ENCODE measurements at places on chromosomes 6 and 20.

GRCh38 chr6:26136321-26136720 is 49.1 kb downstream of the HFE start:
- no peak for DNase-seq

DNA sequence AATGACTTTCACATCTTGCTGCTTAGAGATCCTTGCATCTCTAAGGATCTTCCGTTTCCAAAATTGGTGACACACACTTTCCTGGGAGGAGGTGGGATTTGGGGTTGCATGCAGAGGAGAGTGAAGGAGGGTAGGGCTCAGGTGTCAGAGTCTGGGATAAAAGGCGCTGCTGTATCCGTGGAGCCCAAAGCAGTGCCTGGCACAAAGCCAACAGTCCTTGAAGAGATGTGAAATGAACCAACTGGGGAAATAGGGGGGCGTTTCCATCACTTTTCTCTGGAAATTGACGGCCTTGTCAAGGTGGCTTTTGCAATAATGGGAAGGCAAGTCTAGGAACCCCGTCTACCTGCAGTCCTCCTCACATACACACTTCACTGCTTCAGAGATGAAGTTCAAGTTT is 59.5 kb upstream of the NELFCD start:
- DNase-seq, result no peak

GRCh38 chr20:63703471-63703975 is 4.3 kb downstream of the ARFRP1 start:
- no peak for DNase-seq

- no peak for DNase-seq
Measured at GRCh38 chr20:39342463-39342862, 380.3 kb downstream of the DHX35 start.

- DNase-seq, result no peak
Measured at GRCh38 chr6:110567957-110568696, 91.7 kb upstream of the SLC22A16 start.

DNA sequence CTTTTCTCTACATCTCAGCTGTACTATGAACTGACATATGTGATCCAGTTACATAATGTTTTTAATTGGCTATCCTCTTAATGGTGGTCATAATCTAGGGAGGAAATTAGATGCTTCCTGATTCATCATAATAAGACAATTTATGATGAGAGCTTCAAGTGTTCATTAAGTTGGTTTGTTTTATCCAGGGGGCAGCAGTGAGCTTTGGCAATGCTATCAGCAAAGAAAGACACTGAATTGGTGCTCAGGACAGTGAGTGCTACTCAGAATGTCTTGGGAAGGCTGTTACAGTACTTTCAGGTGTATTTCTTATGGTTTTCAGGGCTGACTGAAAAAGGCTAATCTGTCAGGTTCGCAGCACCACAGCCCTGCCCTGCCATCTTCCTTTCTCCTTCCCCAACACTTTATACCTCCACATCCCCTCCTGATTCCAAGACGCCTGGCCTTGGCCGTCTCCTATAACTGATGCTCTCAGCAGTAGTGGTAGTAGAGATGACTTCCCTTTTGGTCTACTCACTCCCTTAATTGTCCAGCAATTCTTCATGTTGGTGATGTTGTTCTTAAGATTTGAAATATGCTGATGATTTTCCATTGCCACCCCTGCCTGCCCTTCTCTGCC is 67.0 kb upstream of the TNFAIP3 start:
- no peak for DNase-seq

DNA sequence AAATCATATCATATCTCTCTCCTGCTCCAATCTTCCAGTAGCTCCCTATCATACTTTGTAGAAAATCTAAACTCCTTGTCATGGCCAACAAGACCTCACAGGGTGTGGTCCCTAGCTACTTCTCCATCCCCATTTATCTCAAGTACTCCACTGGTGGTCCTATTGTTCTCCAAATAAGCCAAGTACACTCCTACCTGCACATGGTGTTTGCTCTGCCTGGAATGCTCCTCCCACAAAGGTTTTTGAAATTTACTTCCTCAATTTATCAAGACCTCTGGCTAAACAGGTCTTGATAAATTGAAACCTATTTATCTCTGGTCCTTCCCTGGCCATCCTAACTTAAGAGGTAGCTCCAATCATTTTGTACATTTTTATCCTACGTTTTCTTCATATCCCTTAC is 12.1 kb downstream of the TMX4 start:
- DNase-seq, result no peak

DNA sequence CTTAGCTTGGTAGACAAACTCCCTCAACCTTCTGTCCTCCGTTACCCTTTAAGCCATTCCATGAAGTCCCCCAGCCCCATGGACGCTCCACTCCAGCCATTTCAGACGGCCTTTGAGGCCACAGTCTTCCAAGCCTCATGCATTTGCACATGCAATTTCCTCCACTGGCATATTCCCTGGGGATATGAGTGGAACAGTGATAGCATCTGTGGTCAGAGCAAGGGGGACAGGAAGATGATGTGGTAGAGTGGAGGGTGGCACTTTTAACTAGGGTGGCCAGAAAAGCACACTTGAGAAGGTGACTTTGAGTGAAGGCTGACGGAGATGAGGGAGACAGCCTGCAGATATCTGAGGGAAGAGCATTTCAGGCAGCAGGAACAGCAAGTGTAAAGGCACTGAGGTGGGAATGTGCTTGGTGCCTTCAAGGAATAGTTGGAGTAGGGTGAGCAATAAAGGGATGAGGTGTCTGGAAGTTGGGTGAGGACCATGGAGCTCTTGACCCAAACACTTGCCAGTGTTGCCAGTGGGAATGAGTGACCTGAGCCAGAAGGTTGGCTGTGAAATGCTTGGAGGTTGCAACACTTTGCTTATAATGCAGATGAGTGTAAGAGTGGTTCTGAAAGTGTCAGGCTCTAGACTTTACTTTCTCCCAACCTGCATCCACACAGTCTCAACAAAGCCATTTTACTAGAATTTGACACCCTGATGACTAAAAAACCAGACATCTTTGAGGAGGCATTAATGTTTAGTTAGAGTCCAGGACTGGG is 275.6 kb upstream of the SUPT3H start:
- DNase-seq, result no peak

DNA sequence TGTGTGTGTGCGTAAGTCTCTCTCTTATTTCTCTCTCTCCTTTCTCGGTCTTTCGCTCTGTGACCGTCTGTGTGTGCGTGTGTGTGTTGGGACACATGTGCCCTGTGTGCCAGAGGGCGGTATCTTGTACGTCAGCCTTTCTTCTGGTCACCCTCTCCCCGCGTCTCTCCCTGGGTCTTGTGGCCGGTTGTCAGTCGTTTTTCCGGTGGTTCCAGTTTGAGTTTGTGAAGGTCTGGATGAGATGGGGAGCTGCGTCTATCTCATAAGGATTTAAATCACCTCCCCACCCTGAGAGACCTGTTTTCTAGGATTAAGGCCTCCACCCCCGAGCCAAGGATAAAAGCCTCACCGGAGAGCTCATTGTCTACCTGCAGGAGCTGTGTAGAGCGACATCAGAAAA is 295.5 kb upstream of the ZNF337 start:
- DNase-seq, result peak; percentile 67

GRCh38 chr6:108030211-108030610 is 44.3 kb downstream of the OSTM1 start:
- no peak for DNase-seq

GRCh38 chr20:6142348-6142993 is 19.6 kb upstream of the FERMT1 start:
- DNase-seq, result no peak

GRCh38 chr6:147204060-147204785 is at the start of gene STXBP5:
Gene STXBP5 (plus strand): TSS chr6:147204417. CDS start chr6:147204533, 116 bp downstream.
- DNase-seq, result no peak

DNA sequence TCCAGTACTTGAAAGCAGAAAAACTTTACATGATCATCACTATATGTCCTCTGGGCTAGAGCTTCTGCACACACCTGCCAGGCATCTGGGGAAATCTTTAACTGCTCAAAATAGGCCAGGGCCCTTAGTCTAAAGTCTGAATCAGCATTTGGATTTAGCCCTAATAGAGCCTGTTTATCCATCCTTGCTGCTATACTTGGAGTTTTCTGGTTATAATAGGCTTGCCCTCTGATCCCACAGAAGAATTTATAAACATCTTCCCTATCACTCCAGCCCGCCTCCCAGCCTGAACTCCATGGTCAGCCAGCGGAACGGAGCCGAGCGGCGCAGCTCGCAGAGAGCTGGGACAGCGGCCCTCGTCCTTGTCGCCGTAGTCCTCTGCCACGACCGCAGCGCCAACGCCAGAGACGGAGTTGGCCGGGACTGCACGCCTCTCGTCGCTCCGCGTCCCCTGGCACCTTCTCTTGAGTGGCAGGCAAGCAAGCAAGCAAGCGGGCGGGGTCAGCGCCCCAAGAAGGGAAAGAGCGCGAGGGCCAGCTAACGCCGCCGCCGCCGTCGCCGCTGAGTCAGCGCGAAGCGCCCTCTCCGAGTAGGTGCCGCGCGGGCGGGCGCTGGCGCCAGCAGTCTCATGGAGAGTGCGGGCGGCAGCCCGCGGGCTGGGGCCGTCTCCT is 25.4 kb upstream of the ASIP start:
- DNase-seq, result peak; percentile 95

DNA sequence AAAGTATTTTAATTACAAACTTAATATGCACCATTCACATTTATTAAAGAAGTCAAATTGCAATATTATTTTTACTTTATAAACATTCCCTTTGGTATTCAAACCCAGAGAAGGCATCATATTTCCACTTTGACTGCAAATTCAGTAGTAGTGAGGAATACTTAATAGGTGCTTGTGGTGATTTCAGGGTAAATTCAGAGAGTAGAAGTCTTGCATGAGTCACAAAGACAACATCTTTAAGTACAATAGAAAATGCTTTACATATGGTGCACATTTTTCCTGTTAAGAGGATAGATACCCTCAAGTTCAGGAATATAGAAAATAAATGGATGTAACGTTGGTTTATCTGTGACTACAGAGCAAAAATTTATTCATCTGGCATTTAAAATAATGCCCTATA is 390.2 kb downstream of the TENT5A start:
- DNase-seq, result no peak

GRCh38 chr6:135229996-135230395 is 48.9 kb downstream of the MYB start:
- DNase-seq, result no peak

- DNase-seq, result no peak
Measured at GRCh38 chr6:101462576-101462975, 69.1 kb downstream of the GRIK2 start.

DNA sequence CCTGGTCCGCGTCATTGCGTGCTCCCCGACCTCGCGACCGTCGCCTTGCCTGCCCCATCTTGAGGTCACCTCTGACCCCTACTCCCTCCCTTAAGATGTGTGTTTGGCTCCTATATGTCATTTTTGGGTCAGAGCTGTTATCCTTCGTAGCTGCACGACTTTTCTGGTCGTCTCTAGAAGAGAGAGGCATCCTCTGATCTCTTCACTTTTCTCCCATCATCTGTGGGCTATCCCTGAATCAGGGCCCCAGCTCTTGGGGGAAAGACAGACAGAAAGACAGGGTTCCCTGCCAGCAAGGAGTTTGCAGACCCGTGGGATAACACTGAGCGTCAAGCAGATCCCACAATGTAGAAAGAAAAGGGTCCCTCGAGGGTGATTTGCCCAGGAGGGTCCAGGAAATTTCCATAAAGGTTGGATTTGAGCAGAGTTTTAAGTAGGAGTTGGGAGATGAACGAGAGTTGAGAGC is 555 bp downstream of the FAM120B start:
- no peak for DNase-seq

GRCh38 chr20:61719691-61720347 is 345.9 kb downstream of the TAF4 start:
- no peak for DNase-seq

DNA sequence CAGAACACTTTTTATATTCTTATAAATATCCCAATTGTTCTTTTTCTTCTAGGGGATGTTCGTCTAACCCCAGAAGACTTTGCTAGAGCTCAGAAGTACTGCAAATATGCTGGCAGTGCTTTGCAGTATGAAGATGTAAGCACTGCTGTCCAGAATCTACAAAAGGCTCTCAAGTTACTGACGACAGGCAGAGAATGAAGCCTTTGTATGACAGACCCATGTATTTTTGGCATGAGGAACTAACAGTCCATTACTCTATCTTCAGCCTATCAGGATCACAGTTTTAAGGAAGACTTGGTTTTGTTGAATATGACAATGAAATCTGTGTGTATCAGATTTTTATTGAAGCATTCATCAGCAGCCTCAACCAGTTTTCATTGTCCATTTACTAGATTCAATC is 71.4 kb downstream of the VTA1 start:
- no peak for DNase-seq

DNA sequence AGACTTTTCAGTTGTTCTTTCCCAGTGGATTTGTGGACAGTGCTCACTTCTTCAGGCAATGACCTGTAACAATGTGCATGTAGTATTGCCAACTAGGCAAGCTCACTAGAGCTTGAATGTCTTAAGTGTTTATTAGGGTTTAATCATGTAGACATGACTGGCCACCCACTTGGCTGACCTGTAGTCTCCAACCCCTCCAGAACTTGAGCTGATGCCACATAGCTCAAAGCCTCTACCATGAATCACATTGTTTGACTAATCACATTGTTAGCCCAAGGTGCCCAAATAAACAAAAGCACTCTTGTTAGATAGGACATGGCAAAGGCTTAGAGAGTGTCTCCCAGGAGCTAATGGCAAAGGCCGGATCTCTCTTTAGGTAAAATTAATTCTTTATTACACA is 272.7 kb downstream of the GRIK2 start:
- DNase-seq, result no peak

GRCh38 chr6:107692351-107692750 is 131.8 kb downstream of the SCML4 start:
- DNase-seq, result no peak

GRCh38 chr6:2695454-2696095 is 55.1 kb downstream of the MYLK4 start:
- DNase-seq, result no peak

DNA sequence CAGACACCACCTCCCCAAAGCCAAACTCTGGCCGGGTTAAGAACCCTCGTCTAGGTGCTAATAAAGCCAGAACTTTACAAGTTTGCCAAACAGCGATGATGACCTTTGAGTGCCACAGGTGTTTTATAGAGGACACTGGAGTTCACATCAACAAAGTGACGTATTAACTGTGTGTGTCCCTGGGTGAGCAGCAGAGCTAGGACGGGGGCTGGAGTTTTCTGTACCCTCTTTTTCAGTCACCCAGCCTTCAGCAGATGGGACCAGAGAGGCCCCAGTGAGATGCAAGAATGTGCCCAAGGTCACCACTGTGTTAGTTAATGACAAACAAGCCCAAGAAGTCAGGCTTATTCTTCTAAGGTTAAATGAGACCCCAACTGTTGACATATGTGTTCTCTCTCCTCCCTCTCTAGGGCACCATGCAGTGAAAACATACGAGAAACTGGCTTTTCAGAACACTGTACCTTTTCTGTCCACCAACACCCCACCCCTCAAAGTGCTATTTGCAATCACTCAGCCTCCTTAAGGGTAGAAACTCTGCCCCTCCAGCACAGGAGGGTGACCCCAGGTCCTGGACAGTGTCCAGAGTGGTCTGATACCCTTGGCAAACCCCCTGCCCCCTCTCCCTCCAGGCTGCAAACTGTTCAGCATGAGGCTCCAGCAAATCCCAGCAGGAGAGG is 5.2 kb downstream of the SDC4 start:
- no peak for DNase-seq
